Activated CD4-positive, alpha-beta T cell treated with anti-CD3 and anti-CD28 coated beads, Interleukin-2, amount 50 U/mL, for 1 hour (primary cell): ENCODE measurements at places on chromosomes 12 and 14.

- DNase-seq: no peak
These were observed 21.2 kb upstream of the WSB2 start for GRCh38 chr12:118082161-118082560.

GRCh38 chr12:131921866-131922769 lies 7.0 kb upstream of the PUS1 start:
- DNase-seq: no peak

GRCh38 chr14:57866199-57866705 lies 360 bp upstream of the SLC35F4 start:
- DNase-seq: no peak

DNA sequence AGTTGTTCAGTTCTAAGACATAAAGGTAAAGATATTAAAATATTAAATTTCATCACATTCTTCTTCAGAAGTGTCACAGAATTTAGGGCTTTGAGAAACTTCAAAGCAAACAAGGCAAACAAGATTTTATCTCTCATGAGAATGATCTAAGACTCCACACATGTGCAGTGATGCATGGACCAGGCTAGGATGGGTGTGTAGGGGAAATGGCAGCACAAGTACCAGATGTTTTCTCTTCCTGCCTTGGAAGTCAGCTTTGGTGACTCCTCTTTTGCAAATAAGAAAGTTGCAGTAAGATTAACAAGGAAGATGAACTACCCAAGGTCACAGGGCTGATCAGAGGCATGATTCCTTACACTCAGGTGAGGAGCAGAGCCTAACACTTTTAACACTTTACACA lies 163.8 kb upstream of the LMNTD1 start:
- DNase-seq: no peak

DNA sequence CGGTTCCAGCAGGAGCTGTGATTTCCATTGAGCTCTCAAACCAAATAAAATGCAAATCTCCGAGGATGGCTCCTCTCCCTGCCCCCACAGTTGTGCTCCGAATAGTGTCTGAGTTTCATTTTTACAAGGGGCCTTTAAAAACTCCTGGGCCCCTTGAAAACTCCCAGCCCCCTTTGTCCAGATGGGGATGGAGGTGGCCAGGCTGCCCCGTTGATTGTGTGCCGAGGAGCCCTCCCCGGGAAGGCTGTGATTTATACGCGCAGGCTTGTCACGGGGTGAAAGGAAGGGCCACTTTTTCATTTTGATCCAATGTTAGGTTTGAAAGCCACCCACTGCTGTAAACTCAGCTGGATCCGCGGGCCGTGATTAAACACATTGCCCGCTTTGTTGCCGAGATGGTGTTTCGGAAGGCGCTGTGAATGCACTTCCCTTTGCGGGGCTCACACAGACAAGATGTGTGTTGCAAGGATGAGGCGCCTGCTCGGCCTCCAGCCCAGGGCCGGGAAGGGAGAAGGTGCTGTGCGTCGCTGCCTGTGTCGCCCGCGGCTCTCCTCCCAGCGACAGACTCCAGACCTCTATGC lies 98.8 kb downstream of the TMEM132C start:
- no peak for DNase-seq

- no peak for DNase-seq
These were observed 8.9 kb downstream of the ISCA2 start for GRCh38 chr14:74502236-74503019.

DNA sequence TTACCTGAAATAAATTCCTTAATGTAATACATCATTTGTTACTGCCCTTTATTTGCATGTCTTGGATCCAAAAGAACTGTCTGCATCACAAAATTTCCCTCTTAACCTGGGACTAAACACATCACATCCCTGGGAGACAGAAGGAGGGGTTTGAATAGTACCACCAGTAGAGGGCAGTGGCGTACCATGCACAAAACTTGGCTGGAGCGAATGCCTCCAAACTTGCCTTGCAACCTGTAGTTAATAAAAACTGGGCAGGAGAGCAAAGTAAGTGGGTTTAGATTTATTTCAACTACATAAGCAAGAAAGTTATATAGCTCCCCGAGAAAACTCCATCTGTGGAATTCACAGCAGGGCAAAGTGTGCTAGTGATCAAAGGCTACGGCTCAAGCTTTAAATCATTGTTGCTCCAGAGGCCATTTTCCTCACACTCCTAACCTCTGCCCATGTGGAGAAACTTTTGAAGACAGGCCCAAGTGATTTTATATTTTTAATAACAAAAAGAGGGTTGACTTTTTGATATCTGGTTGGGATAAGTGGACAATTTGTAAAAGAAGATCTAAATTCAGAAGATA lies 1176.7 kb upstream of the SEL1L start:
- no peak for DNase-seq

DNA sequence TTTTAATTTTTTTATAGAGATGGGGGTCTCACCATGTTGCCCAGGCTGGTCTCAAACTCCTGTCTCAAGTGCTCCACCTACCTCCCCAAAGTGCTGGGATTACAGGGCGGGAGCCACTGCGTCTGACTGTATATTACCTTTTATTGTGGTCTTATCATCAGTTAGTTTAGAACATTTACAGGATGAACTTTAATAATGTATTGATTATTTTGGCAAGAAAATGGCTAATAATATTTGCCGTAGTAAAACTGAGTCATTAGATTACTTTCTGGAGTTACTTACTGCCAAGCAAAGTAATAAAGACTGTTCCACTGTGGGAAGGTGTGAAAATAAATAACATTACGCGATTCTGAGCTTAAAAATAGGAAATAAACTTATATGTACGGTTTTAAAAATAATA lies 21.9 kb upstream of the KDM2B start:
- no peak for DNase-seq

DNA sequence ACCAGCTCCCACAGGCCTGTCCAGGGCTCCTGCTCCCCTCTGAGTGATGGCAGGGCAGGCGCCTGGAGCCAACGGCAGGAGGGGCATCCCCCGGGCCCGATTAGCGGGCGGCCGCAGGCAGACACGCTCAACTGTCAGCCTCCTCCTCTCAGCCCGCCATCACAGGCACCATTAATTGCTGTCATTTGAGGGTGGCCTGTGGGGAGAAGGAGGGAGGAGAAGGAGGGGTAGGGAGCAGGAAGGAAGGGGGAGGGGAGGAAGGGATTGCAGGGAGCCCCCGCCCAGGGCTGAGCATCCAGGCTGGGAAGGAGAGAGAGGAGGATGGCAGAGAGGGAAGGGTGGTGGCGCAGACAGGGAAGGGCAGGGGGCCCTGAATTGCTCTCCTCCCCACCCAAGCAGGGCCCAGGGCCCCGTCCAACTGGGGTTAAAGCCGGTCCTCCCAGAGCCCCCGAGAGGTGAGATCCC lies 36.1 kb downstream of the NCOR2 start:
- DNase-seq: no peak

- no peak for DNase-seq
These were observed 126.3 kb downstream of the RALGAPA1 start for GRCh38 chr14:35682802-35683201.

- DNase-seq: no peak
These were observed 10.1 kb downstream of the SETD1B start for GRCh38 chr12:121813951-121814350.

DNA sequence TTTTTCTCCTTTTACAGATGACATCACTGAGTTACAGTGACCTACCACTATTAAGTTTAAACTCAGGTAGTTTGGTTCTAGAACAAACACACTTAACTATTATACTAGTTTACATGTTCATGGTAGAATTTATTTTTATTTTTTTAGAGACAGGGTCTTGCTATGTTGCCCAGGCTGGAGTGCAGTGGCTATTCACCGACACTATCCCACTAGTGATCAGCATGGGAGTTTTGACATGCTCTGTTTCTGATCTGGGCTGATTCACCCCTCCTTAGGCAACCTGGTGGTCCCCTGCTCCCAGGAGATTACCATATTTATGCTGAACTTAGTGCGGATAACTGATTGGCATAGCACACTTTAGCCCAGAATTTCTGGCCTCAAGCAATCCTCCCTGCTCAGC lies 66.4 kb upstream of the LTA4H start:
- DNase-seq: no peak

DNA sequence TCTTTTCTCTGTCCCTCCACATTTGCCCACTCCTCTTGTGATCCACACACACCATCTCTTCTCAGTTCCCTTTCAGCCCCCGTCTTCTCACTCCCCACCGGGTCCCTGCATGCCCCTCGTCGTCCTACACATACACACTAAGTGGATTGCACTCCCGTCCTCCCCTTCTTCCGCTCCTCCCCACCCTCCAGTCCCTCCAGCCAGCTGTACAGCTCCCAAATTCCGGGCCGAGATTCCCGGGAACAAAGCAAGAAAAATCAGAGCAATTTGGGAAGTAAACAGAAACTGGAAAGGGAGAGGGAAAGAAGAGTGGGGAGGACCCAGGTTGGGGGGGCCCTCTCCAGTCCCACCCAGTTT lies 282 bp upstream of the IGFBP6 start:
- no peak for DNase-seq

DNA sequence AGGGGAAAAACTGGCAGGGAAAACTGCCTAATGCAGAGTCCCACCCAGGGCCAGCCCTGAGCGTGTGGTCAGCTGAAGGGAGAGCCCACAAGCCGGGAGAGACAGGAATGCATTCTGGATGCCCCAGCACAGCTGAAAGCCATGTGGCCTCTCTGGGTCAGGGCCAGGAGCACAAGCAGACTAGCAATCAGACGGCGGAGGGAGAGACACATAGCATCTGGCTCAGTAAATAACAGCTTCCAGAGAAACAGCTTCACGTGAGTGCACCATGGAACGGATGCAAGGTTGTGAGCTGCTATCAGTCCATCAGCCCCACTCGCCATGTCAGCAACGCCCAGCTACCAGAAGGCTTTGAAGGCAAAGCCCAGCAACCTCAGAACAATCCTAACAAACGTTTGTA lies 28.2 kb upstream of the TMEM106C start:
- DNase-seq: no peak

- no peak for DNase-seq
These were observed 79.8 kb downstream of the TTC9 start for GRCh38 chr14:70721542-70721941.

- no peak for DNase-seq
These were observed 10.5 kb downstream of the CELA1 start for GRCh38 chr12:51335931-51336330.

DNA sequence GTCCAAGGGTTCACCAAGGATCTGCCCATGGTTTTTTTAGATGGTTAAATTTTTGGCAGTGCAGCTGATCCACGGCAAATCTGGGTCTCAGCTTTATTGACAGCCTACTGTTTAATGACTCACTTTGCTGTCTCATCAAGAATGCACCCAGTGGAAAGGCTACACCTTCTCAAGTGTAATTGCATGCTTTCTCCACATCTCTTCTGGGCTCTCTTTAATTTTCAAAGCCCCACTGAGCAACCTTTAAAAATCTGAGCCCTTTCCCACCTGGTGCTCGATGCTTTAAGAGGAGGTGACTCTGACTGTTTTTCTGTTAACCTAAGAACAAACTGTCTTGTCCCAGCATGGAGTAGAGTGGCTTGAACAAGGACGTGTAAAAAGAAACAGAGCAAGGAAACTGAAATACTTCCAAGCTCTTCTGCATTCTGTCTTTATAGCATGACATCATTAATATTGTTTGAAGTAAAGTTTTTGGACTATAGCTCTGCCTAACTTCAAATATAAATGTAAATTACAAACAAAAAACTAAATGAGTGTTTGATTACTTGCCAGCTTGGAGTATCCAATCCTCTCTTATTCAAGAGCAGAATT lies 214.2 kb upstream of the KRR1 start:
- DNase-seq: no peak

GRCh38 chr12:40104461-40105264 lies 1.2 kb downstream of the SLC2A13 start:
- DNase-seq: no peak

DNA sequence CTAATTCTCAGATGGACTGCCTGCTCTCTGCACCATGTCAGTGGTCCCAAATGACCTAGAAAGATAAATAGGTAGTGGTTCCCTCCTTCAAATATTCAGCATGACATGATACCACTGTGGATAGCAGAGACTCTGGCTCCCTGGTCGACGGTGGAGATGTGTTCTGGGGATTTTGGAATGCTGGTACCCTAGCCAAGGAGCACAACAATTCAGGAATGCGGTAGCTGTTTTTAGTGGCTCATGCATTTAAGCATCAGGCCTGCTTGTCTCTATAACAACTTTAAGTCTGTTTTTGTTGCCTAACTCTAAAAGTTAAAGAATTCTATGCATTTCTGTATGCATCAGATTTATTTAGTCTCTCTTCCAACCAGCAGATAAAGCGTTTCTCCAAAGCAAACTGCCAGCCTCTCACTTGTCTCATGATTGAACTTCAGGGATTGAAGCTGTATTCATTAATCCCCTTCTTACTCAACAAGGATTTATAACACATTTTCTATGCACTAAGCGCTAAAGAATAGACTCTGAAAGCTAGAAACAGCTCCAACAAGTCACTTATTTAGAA lies 164.9 kb upstream of the BMP4 start:
- DNase-seq: no peak

DNA sequence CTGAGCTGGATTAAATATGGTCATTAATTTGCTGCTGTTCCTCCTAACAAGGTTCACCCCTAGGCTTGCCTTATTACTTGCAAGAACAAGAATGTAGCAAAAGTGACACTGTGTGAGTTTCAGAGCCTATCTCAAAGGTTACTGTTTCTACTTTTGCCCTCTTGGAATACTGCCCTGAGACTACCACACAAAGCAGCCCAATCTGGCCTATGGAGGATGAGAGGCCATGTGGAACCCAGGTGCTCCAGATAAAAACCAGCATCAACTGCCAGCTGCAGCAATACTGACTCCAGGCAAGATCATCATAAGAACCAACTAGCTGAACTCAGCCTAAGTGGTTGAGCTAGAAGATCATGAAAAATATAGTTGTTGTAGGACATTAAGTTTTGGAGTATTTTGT lies 22.4 kb upstream of the SUPT16H start:
- DNase-seq: no peak

GRCh38 chr14:93878871-93879270 lies 48.3 kb upstream of the FAM181A start:
- no peak for DNase-seq

DNA sequence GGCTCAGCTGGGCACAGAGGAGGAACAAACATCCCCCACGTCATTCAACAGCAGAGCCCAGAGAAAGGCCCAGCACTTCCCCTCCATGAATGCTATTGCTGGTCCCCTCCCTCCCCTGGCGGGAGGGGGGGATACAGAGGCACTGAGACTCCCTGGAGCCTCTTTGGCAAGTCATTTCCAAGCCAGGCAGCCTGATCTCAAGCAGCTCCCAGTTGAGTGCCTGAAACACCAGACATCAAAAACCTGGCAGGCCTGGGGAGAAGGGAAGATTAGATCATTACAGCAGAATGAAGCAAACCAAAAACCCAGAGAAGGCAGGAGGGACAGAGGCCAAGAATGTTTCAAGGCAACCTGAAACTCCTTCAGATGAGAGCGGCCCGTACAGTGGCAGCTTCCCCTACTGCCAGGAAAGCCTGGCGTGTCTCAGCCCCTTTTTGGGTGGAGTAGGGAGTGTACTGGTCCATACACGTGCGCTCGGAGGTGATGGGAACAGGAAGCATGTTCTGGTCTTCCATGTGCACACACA lies 92.1 kb downstream of the LRRC74A start:
- no peak for DNase-seq

DNA sequence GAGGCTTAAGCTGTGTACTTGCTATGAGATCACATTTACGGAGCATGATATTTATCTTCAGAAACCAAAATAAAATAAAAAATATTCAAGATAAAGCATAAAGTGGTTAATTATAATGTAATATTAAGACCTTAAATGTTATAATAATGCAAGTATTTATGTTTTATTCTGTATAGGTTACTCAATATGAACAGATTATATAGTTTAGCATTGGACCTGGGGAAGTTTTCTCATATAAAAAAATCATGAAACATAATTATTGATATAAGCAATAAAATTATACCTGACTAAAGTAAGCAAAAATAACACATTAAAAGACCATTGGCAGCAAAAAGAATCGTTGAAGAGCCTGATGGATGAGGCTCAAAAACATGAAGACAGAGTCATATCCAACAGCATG lies 516.2 kb downstream of the SLC16A7 start:
- DNase-seq: no peak
